Stimulated activated CD8-positive, alpha-beta memory T cell treated with anti-CD3 and anti-CD28 coated beads, Interleukin-15, amount 100 ng/mL, for 24 hours (primary cell): ENCODE measurements at places on chromosomes 7 and 10.

DNA sequence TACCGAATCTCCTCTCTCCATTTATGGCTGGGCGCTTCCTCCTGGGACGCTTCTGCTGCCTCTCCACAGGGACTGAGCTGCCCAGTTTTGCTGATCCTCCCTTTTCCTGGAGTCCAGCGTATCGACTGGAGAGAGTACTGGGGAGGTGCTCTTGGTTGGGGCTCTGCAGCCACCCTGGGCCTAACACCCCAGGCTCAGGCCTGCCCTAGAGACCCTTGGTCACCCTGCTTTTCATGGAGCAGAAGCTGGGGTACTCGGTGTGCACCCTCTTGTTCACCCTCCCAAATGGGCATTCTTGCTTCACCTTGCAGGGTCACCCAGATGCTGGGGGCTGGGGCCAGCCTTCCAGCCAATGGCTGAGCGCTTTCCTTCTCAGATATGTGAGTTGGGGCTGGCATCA is 88.8 kb upstream of the RET start:
- no peak for DNase-seq

GRCh38 chr7:80635533-80635932 is 2.9 kb upstream of the CD36 start:
- no peak for DNase-seq

DNA sequence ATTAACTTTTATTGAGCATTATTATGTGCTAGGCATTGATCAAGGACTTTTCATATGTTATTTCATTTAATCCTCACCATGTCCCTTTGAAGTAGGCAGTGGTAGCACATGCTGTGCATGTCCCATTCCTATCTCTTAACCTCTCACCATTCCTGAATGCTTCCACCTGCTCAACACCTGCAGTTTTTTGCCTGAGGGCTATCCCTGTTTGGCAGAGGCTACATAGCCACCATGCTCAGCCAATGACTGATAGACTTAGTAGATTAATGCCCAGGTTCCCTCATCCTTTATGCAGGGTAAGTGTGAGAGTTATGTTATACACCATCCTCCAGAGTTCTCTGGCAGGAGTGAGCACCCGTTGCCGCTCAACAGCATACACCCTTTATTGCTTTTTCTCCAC is 387.8 kb downstream of the BBS9 start:
- no peak for DNase-seq

DNA sequence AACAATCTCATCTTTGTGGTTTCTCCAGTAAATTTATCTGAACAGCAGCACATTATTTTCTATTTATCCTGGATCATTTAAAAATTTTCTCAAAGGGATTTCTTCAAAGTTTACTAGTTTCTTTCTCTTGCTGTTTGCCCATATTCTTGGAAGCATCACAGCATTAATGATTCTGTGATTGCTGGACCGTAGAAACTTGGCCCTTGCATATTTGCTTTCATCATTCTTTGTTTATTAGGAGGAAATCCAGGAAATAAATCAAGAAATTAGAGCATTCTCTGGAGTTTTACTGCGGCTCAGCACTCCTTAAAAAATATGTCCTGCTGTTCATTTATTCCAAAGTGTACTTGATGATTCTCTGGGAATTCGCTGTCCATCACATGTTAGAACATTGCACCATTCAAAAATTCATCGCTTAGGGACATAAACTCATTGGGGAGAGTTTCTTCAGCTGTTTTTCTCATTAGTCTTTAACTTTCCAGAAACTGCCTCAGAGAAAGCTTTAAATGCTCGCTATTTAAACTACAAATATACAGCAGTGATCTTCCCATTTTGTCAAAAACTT is 264.0 kb upstream of the CDC14C start:
- no peak for DNase-seq

DNA sequence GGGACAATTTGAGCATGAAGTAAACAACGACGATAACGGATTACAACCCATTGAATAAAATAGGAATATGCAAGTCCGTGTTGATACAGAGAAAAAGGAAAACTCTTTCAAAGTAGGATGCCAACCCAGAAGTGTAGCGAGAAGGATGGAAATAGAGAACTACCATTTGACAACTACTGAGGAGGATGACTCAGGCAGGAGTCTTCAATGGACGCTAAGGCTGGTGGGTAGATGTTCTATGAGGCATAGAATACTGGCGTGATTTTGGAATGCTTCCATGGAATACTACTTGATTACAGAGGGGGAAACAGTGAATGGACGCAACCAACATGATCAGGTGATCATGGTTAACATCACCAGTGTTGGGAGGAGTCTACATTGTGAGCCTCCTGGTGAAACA is 828 bp upstream of the CFAP70 start:
- DNase-seq, result no peak

DNA sequence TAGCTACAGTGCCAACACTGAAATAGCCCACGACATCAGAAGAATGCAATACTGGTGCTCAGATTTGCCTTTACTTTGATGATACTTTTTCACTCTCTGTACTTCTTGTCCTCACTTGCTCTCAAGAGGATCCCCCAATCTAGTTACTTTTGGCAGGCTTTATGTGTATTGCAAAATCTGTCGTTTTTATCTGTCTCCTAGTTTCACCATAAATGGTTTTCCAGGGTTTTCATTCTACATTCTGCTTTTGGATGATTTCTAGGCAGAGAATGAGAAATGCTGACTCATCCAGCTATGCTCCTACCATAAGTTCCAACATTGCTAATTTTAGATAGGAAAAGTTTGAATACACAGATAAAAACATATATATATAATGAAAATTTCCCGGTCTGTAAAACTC is 659.5 kb upstream of the NRG3 start:
- no peak for DNase-seq
